ENCODE measurements at places on chromosomes 7 and 10. TPM values are rescaled to one million over a fixed set of nuclear protein-coding genes. Genes with fewer than 3 reads are reported as not detected.
A peak's percentile ranks its signal among the peaks of the same experiment; 100 is the strongest.

The GIMAP6 gene
- total RNA-seq, result not detected

GRCh38 chr7:70463352-70463938 is 668.5 kb upstream of the GALNT17 start:
- H3K36me3 ChIP-seq, result no peaks in the 10 kb centered on the region
- H3K4me3 ChIP-seq, result no peak overlapping the region
- no peak for DNase-seq
- no peaks in the 10 kb centered on the region for H3K4me1 ChIP-seq

DNA sequence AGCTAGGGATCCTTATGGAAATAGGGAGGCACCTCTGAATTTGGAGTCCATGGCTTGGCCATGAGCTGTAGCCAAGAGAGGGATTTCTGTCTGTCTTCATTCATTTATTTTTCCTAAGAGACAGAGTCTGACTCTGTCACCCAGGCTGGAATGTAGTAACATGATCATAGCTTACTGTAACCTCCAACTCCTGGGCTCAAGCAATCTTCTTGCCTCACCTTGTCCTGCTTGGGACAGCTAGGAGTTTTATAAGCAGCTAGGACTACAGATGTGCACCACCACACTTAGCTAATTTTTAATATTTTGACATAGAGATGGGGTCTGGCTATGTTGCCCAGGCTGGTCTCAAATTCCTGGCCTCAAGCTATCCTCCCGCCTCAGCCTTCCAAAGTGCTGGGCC is 8.5 kb upstream of the HABP2 start:
- no peaks in the 10 kb centered on the region for H3K27me3 ChIP-seq
- H3K4me3 ChIP-seq, result no peak overlapping the region
- no peak overlapping the region for H3K27ac ChIP-seq
- H3K36me3 ChIP-seq, result no peaks in the 10 kb centered on the region
- peaks cover 18% of the 10 kb centered on the region for H3K4me1 ChIP-seq

DNA sequence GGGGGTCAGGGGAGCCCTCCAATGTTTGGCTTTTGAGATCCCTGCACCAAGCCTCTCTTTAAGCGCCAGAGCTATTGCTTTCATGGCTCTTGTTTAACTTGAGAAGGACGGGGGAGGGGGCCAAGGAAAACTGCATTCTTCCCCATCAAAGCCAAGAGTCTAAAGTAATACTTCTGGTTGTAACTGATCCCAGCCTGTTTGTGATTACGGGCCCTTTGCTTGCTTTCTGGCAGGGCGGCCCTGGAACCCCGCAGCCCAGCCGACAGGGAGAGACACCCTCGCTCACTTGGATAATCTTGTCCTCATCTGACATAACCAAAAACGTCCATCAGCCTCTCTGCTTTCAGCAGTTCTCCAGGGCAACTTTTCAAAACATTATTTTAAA is 154.7 kb downstream of the NEURL1 start:
- H3K27me3 ChIP-seq, result no peaks in the 10 kb centered on the region
- peak overlapping the region; percentile 78 for H3K27ac ChIP-seq
- H3K36me3 ChIP-seq, result peaks cover 8% of the 10 kb centered on the region
- H3K4me3 ChIP-seq, result no peak overlapping the region
- H3K4me1 ChIP-seq, result peaks cover 70% of the 10 kb centered on the region
- DNase-seq, result no peak

DNA sequence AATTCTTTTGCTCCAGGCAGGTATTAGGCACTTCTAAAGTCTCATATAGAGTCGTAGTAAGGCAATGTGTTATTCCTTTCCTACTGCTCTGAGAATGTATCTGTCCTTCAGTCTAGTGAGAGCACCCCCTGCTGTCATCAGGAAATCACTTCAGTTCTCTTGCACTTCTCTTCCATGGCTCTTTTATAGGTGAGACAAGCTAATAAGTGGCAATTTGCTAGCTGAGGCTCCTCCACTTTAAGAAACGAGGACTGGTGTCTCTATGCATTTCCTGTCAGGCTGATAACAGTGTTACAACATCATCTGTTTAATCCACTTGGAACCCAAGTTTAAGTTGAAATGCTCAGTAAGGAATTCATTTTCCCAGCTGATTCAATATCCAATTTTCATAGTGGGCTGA is 350.6 kb downstream of the TFEC start:
- H3K27me3 ChIP-seq, result no peaks in the 10 kb centered on the region
- peak; percentile 70 for DNase-seq
- no peaks in the 10 kb centered on the region for H3K36me3 ChIP-seq
- peaks cover 31% of the 10 kb centered on the region for H3K4me1 ChIP-seq
- no peak overlapping the region for H3K4me3 ChIP-seq

GRCh38 chr10:22342421-22342820 is 2.9 kb upstream of the SPAG6 start:
- H3K4me3 ChIP-seq, result no peak overlapping the region
- no peaks in the 10 kb centered on the region for H3K36me3 ChIP-seq
- no peak for DNase-seq
- H3K27ac ChIP-seq, result no peak overlapping the region
- peaks cover 84% of the 10 kb centered on the region for H3K27me3 ChIP-seq
- peaks cover 5% of the 10 kb centered on the region for H3K4me1 ChIP-seq

GRCh38 chr7:45625714-45626440 is 51.7 kb downstream of the ADCY1 start:
- no peak overlapping the region for H3K4me3 ChIP-seq
- peak; percentile 16 for DNase-seq
- H3K4me1 ChIP-seq, result no peaks in the 10 kb centered on the region
- H3K27me3 ChIP-seq, result 0 out of 2 replicates have a peak, but pooled peaks cover 3% of the 10 kb centered on the region
- no peaks in the 10 kb centered on the region for H3K36me3 ChIP-seq

- no peak for DNase-seq
- no peaks in the 10 kb centered on the region for H3K27me3 ChIP-seq
- no peak overlapping the region for H3K4me3 ChIP-seq
- H3K4me1 ChIP-seq, result no peaks in the 10 kb centered on the region
Observed at GRCh38 chr10:7185367-7185690, 225.5 kb downstream of the SFMBT2 start.

- no peak overlapping the region for H3K4me3 ChIP-seq
- no peaks in the 10 kb centered on the region for H3K4me1 ChIP-seq
- no peak for DNase-seq
- no peaks in the 10 kb centered on the region for H3K27me3 ChIP-seq
Observed at GRCh38 chr10:3666525-3667302, 118.3 kb downstream of the KLF6 start.

DNA sequence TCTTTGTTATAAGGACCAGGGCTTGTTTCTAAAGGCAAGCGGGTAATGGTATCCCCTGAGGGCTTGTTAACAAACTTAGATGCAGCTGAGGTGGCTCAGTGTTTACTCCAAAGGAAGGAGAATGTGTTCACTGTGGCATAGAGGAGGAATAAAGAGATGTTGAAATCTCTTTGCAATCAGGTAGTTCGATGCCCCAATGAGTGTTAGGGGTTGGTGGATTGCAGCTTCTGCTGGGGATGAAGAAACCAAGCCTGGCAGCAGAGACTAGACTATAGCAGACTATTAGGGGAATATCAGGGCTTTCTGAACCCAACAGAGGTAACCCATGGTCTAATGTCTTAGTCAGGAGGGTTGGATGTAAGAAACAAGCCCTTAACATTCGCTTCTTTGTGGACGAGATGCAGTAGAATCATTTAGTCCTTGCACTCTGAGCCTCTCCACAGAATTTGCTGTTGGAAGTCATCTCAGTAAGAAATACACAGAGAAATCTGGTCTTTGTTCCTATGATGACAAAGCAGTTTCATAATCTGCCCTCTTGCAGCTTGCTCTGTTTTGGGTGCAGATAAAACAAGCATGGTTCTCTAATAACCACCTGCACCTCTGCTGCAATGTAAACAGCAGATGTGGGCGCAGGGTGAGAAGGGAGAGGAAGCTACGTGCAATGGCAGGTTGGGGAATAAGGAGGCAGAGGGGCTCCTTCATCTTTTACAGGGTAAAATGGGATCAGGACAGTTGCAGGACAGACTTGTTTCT is 108.6 kb downstream of the NRF1 start:
- H3K27me3 ChIP-seq, result no peaks in the 10 kb centered on the region
- peak; percentile 5 for DNase-seq
- peaks cover 19% of the 10 kb centered on the region for H3K36me3 ChIP-seq
- H3K4me3 ChIP-seq, result no peak overlapping the region
- H3K4me1 ChIP-seq, result no peaks in the 10 kb centered on the region

The BRI3 gene
- total RNA-seq, result 73.3 TPM

The BMPER gene
- total RNA-seq, result 97.3 TPM

DNA sequence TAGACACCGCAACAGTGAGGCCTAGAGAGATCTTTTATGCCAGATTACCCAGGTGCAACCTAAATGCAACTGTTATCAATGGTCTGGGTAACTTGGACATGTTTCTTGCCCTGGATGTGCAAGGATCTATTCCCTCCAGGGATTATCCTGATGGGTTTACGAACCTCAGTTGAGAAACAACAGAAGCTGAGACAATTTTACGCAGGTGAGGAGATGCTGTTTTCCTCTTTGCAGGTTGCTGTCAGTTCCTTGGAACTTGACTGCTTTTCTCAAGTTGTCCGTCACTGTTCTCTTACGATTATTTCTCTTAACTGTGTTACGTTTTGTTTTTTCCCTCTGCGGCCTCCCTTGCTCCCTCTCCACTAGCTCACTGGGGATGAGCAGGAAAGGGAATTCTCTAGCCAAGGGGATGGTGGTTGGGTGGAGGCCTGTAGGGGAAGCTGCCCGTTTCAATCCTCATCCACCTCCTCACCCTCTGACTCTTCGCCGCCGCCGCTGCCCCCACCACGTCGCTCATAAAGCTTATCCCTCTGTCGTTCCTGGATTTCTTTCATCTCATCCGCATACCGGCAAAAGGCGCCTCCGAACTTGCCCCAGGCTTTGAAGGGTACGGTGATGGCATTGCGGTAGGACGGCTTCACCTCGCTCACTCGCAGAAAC is 1.2 kb downstream of the PURB start:
- no peaks in the 10 kb centered on the region for H3K36me3 ChIP-seq
- H3K4me1 ChIP-seq, result peaks cover 46% of the 10 kb centered on the region
- H3K27me3 ChIP-seq, result no peaks in the 10 kb centered on the region
- DNase-seq, result peak; percentile 49
- peak overlapping the region; percentile 86 for H3K4me3 ChIP-seq

Data from GM23248 (cell line).